Frontal cortex (tissue), 4 donors: ENCODE measurements at places on chromosomes 5 and 9.
A peak's percentile ranks its signal among the peaks of the same experiment; 100 is the strongest.

- DNase-seq: no peak
Observed at GRCh38 chr9:130017076-130017475, 25.9 kb downstream of the FNBP1 start.

DNA sequence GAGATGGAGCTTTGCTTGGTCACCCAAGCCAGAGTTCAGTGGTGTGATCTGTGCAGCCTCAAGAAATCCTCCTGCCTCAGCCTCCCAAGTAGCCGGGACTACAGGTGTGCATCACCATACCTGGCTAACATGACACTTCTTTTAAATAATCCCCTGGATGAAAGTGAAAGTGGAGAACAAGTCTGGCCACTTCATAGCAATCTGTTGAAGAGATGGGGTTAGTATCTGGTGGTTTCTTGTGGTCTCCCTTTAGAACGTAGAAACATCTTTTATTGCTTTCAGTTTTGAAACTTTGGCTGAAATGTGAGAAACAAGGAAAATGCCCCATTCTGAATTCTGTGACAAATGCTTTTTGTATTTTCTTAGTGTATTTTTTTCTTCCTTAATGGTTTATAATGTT lies 452.5 kb upstream of the RIOK2 start:
- DNase-seq: no peak

DNA sequence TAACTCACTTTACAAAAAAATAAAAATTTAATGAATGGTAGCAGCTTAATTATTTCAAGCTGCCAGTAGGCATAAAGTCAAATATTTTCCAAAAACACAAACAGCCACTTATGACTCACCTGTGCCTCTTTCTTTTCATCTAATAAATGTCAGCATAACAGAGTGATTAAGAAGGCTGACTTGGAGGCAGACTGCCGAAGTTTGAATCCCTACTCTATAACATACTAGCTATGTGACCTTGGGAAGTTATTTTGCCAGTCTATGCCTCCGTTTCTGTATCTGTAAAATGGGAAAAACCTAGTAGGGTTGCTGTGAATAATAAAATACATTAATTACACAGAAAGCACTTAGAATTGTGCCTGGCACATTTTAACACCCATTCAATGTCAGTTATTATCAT lies 33.8 kb downstream of the FANCC start:
- no peak for DNase-seq

DNA sequence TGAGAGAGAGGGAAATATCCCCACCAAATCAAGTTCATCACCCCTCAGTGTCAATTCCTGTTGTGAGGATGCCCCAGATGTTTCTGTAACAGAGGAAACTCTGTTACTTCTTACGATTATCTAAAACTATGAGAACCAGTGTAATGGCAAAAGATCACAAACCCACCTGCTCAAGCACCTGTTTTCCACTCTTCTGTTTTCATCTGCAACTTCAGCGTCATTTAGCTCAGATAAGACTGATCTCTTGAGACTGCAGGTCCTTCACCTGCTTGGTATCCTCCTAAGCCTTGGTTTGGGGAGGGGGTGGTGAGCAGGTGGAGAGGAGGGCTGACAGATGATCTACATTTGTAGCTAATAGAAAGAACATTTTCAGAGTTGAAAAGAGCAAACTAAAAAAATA lies 229.3 kb downstream of the SLF1 start:
- DNase-seq: no peak

- peak; percentile 18 for DNase-seq
Observed at GRCh38 chr5:56900858-56901578, 8.4 kb upstream of the SETD9 start.

DNA sequence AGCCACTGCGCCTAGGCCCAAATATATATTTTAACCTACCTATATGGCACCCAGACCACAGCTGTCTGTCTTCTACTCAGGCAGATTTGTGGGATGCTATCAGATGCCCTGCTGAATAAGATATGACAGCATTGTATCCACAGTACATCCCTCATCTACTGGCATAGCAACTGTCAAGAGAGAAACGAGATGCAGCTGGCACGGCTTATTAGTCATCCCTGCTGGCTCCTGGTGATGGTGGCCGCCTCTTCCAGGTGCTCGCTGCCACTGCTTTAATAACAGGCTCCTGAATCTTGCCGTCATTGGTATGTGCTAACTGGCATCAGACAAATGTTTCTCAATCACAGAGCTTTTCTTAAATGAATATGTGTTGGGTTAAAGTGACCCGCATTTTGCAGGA lies 34.0 kb downstream of the B4GALT1 start:
- no peak for DNase-seq

GRCh38 chr9:124769549-124770358 lies 1.4 kb downstream of the NR6A1 start:
- no peak for DNase-seq

DNA sequence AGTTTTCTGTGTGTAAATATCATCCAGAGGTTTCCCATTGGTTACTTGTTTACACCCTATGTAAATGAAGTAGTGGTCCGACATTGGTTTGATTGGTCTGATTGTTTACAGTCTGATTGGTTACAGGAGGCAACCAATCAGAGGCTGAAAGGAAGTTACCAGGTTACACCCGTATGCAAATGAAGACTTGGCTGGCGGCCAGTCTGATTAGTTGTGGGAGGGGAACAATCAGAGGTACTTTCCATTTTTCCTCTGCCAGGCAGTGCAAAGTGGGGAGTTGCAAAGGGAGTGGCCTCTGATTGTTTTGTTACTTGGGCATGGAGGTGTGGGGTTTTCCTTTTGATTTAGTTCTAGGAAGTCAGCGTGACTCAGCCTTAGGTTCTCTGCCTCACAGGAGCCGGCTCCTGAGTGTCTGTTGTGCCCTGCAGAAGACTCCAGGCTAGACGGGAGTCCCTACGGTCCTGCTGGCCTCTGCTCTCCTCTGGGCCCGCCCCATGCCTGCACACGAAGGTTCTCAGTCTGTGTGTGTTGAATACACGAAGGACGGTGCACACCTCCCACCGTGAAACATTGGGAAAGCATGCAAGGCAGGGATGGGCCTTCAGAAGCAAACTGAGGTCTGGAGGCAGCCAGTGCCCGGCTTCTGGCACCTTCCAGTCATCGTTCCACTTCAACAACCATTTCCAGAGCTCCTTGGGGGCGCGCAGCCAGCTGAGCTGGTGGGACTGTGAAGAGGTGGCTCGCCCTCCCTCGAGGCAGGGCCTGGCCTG lies 42.9 kb downstream of the OLFM1 start:
- DNase-seq: no peak

- no peak for DNase-seq
Observed at GRCh38 chr5:117792476-117792875, 1195.9 kb downstream of the DTWD2 start.

DNA sequence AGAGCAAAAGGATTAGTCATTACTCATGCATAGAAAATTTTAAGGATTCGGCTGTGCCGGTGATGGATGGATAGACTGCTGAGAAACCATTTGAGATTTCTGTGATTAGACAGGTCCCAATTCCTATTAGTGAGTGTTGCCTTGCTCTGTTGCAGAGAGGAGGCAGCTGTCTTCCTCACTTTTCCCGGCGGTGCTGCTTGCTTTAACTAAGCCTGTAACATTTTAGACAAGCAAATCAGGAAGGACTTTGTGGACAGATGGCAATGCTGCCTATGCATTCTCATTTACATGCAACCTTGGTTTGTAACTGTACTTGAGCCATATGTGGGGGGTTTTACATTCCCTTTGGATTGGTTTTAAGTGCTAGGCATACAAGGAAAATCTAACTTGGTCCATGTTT lies 1176.3 kb downstream of the CDH18 start:
- DNase-seq: no peak

GRCh38 chr5:71533142-71533541 lies 54.0 kb upstream of the MCCC2 start:
- no peak for DNase-seq

DNA sequence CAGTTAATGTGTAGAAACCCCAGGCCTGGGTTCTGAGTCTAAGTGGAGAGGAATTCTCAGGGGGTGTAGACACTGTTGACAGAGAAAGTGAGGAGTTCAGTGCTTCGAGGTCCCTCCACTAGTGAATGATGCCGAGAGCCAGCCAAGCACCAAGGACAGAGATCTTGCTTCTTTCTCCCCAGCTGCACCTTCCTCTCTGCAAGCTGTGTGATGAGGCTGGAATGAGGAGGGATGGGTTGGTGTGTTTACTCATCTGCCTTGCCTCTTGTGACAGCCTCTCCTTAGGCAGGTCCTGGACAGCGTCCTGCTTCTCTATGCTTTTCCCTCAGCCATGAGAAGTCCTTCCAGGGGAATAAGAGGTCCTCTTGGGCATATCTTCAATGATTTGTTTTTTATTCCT lies 35.3 kb downstream of the HNRNPH1 start:
- DNase-seq: no peak

GRCh38 chr5:111779260-111779921 lies 22.4 kb upstream of the NREP start:
- no peak for DNase-seq

GRCh38 chr5:40367255-40367654 lies 312.5 kb upstream of the PTGER4 start:
- no peak for DNase-seq

DNA sequence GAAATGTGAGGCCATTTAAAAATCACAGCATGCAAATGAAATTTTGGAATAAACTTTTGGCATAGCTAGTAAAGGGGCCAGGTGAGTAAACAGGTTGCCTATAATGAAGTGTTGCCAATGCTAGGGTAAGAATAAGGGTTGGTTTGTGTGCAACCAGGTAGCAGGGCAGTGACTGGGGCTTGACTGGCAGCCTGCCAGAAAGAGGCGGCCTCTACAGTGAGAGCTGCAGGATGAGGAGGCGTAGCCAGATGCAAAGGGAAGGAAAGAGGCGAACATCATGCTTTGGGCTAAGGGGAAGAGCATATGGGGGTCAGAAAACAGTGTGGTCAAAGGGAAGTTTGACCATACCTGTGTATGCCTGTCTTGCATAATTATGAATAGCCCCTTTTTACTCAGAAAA lies 70.6 kb downstream of the MAST4 start:
- DNase-seq: no peak

GRCh38 chr9:11893331-11893730 lies 799.9 kb upstream of the TYRP1 start:
- no peak for DNase-seq

DNA sequence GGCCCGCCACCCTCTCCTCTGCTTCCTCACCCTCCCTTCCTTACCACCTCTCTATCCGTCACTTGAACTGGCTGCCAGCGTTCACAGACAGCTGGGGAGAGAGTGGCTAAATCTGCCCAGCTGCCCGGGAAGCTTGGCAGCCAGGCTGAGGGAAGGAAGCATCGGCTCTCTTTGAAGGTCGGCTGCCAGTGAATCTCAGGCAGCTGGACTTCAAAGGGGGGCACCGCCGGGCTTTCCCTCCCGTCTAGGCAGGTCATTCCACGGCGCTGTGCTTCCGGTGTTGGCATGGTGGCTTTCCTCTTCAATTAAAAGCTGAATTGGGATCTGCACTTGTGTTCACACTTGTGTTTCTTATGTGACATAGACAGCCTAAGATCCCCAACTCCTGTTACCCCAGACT lies 174.0 kb downstream of the GDNF start:
- no peak for DNase-seq

GRCh38 chr9:104177003-104177611 lies 83.0 kb downstream of the SMC2 start:
- no peak for DNase-seq
